Renal cortical epithelial cell (primary cell): ENCODE measurements at places on chromosomes 11 and 22. TPM values are rescaled to one million over a fixed set of nuclear protein-coding genes. Genes with fewer than 3 reads are reported as not detected.

GRCh38 chr22:45426387-45426786 is 12.9 kb downstream of the RIBC2 start:
- no peak for DNase-seq

DNA sequence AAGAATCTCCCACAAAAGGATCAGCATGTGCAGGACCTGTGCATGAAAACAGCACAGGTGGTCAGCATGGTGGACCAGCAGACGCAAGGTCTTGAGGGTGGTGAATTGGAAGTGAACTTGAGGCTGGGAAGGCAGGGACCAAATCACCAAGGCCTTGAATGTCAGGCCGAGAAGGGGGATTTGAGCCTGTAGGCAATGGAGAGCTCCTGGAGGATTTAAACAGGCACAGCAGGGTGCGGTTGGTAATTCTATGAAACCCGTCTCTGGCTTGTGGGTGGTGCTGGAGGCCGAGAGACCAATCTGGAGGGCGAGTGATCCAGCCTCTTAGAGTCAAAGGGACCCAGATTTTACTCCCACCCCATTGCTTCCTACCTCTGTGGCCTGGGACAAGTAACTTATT is 2.4 kb downstream of the TSKU start:
- DNase-seq = no peak

Gene OR8D1
- not detected in 2 replicates for total RNA-seq

- peak; percentile 48 for DNase-seq
Observed at GRCh38 chr11:120068114-120068573, 69.8 kb downstream of the TRIM29 start.

DNA sequence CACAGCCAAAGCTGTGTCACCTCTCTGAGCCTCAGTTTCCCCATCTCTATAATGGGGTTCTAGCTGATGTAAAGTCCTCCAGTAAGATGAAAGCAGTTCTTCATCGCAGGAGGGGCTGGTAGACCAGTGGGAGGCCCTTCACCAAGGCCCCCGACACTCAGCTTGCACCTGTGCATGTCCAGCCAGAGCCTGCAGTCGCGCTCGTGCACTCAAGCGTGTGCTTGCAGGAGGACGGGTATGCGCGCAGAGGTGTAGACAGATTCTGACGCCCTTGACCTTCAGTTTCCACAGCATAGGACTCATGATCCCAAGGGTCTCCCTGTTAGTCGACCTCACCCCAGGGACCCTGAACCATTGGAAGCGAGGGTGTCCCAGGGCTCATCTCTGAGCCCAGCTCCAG is 633.7 kb downstream of the TBC1D22A start:
- no peak for DNase-seq

- DNase-seq = no peak
Observed at GRCh38 chr22:17155941-17156340, 3.1 kb downstream of the HDHD5 start.

Gene SCGB1D2
- total RNA-seq = not detected in 2 replicates

DNA sequence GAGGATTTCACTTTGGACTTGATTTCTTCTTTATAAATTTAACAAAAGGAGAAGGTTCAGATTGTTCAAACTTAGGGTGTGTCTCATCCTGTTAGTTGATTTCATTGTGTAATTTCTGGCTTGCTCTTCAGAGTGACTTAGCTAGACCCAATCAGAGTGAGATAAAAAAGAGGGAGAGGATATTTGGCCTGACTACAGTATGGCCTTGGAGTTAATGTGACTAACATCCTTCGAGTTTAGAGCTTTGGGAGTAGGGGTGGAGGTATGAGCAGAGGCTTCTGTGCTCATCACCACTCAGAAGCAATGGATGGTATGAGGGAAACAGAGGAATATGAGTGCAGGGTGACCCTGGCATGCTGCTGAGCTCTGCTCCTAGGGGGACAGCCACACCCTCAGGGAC is 114.2 kb downstream of the ME3 start:
- DNase-seq = no peak

- DNase-seq = no peak
Observed at GRCh38 chr22:42462016-42462415, 29.8 kb upstream of the NFAM1 start.

GRCh38 chr11:31366795-31367194 is 2.7 kb downstream of the DCDC1 start:
- no peak for DNase-seq

DNA sequence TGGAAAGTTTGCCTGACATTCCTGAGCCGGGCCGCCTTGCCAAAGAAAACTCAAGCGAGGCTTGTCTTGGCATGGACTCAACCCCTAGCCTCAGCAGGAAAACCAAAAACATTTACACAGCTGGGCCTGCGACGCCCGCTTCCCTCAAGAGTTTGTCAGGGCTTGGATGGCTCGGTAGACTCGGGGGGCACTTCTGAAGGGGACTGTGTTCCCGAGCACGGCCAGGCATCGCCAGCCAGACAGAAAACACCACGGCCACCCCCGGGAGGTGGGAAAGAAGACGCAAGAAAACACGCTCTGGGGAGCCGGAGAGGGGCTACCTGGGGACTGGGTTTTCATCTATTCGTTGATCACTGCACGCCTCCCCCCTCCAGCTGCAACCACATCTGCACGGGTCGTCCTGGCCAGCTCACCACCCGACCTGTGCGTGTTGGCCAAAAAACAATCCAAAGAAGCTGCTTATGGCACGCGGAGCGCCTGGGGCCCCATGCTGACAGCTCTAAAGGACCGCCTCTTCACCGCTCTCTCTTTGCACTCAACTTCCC is 380.7 kb downstream of the MN1 start:
- peak; percentile 71 for DNase-seq

Gene BDNF
- total RNA-seq = 6.4 and 7.6 TPM in 2 replicates

Gene APOBEC3H
- 0.65 and 0.87 TPM in 2 replicates for total RNA-seq

Gene ACRV1
- not detected in 2 replicates for total RNA-seq

GRCh38 chr22:24707470-24707801 is 67.1 kb downstream of the PIWIL3 start:
- no peak for DNase-seq

DNA sequence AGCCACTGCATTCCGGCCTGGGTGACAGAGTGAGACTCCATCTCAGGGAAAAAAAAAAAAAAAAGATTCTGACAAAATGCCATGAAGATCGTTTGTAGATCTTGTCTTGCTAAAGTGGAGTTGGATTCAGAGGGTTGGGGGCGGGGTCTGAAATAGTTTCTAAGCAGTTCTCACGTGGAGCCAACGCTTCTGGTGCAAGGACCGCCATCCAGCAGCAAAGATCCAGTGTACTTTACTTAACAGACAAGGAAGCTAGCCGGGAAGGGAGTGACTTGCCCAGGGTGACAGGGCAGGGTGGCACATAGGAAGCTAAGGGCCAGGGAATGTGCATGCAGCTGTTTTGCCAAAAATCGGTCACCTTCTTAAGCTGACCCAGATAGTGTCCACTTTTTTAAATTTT is 27.4 kb downstream of the APOL1 start:
- no peak for DNase-seq

- DNase-seq = no peak
Observed at GRCh38 chr11:126339073-126339862, 16.2 kb upstream of the ST3GAL4 start.

DNA sequence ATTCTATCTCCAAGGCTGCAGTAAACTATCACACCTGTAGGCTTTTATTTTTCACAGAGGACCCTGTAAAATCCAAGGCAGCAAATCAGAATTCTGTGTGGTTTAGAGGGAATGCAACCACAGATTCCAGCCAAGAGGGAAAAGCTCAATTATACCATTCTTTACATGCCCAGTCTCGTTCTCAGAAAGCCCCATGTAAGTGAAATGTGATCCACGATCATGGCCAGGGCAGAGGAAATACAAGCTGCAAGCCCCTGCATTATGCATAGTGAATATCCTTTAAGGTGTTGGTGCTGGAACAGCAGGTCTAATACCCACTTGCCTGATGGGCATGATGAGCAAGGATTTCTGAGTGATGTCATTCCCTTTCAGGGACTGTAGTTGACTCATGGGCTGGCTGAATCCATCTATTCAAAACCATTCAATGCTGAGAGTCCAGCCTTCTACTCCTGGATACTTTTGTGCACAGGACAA is 198.7 kb upstream of the MTMR2 start:
- DNase-seq = no peak

- no peak for DNase-seq
Observed at GRCh38 chr11:125777309-125777708, 1.3 kb downstream of the PATE2 start.

DNA sequence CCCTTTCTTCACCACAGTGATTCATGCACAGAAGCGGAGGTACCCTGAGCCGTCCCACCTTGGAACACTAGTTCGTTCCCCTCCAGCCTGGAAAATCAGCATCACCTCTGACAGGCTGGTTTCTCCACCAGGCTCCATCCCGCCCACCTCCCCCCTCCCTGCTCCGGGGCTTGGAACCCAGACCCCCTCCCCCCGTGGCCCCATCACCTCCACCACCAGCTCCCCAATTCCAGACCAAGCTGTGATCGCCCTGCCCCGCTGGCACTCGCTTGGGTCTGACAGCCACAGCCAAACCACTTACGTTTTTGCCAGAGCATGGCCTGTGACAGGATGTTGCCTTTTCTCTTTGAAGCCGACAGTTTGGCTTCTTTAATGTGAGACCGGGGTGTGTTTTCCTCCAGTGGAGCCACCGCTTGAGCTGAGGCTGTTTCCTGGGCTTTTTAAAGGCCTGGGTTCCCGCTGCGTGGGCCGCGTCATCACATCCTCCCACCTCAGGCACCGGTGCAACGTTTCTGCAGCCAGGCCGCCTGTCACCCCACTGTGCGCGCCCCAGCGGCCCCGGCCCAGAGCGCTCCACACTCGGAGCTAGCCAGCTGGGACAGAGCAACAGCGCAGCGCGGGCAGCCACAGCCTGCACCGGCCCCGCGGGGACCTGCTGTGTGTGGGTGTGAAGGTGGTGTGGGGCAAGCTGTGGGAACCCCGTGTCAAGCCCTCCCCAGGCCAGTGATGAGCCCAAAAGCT is at the start of gene POU2AF1:
Gene POU2AF1, minus strand, starts transcription at position 415 of the 741 bp plus-strand sequence. Its CDS starts 98 bp downstream, at position 317.
- no peak for DNase-seq

Gene PDGFD
- total RNA-seq = 4.2 and 8.7 TPM in 2 replicates

- DNase-seq = no peak
Observed at GRCh38 chr11:104781719-104782376, 116.4 kb downstream of the CASP12 start.

GRCh38 chr11:126355324-126355925 is at the start of gene ST3GAL4:
Gene ST3GAL4 (plus strand): TSS chr11:126355686. CDS start chr11:126406156, 50,470 bp downstream.
- no peak for DNase-seq

DNA sequence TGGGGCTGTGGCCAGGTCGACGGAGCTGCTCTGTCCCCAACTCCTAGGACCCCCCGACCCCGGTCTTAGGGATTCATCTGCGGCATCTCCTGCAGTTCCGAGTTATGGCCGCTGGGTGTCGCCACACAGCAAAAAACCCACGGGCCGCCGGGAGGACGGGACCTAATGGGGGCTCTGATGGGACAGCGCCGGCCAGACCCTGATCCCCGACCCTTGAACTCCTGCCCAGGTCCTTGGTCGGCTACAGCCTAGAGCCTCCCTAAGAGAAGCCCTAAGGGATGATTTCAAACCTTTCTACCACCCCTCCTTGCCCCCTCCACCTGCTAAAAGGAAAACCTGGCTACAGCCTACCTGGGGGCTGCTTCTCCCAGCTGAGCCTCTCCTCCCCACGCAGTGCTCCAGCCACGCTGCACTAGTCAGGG is 30.8 kb upstream of the LRRC10B start:
- DNase-seq = no peak

Gene MRGPRD
- not detected in 2 replicates for total RNA-seq

Gene MGAT3
- 0.40 TPM in 1 of 2 replicates, not detected in the other for total RNA-seq

GRCh38 chr22:39688186-39688785 is 117.7 kb downstream of the CACNA1I start:
- no peak for DNase-seq

DNA sequence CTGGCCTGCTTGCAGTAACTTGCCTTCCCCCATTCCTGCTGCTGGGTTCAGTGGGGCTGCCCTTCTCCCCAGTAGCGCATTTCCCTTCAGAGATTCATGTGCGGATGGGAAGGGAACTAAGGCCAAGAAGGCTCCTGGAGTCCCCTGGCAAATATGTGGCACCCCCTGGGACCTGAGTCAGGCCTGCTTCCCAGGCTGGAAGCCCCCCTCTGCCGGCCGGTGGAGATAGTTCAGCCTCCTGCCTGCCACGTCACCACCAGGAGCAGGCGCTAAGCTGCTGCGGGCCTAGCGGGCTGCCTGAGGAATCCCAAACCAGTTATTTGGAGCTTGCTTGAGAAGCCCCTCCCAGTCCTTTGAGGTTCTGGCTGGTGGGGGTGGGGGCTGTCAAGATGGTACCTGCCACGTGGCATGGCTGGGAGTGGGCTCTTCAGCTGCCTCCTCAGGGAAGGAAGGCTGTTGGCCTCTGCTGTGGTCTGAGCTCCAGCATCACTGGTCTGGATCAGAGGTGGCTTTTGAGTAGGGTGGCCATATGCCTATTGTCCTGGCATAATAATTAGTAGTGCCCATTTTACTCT is 2.0 kb downstream of the SERPINH1 start:
- DNase-seq = peak; percentile 43

Gene MMP12
- total RNA-seq = 0.80 TPM in 1 of 2 replicates, not detected in the other

DNA sequence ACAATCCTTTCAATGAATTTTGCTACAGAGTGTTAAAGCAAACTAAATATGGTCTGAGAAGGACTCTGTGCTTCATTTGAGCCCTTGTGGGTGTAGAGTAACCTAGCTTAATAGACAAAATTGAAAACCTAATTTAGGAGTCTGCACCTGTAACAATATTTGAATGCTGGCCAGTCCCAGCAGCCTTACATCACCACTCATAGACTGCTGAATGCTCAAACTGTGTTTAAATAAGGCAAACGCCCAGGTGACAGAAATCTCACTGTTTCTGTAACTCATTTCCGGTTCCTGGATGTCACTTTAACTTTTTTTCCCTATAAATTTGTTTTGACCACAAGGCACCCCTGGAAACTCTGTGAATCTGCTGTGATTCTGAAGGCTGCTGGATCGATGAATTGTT is 45.5 kb upstream of the GLYATL1B start:
- DNase-seq = no peak

- DNase-seq = peak; percentile 71
Observed at GRCh38 chr22:28600546-28601143, 79.0 kb downstream of the TTC28 start.

Gene PAMR1
- 0.52 and 1.8 TPM in 2 replicates for total RNA-seq

DNA sequence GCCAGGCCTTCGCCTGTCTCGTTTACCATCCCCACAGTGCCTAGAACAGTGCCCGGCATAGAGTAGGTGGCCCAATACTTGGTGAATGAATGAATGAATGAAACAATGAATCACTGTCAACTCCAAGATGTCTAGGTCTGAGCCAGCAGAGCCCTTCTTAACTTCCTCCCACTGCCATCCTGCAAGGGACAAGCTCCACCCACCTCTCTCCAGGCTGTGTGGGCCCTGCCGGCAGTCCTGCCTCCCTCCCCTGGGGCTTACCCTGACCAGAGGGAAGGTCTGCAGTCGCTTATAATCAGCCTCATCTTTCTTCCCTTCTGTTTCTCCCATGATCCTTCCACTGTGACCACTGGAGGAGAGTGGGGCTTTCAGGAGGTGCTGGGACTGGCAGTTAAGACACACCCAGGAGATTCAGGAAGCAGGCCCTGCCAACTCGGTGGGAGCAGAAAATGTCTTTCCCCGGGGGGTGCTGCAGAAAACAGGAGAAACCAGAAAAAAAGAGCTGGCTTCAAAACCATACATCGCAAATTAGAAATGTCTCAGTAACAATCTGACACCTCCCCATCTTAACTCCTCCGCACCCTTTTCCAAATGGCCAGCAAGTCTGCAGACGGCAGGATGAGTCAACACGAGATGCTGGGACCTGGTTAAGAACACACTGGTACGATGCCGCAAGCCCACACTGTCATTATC is 11.4 kb downstream of the DNAL4 start:
- DNase-seq = no peak

Gene NAALADL1
- total RNA-seq = 7.8 and 10.9 TPM in 2 replicates

GRCh38 chr11:69325446-69325845 is 31.5 kb downstream of the MYEOV start:
- DNase-seq = no peak
